ENCODE measurements at places on chromosomes 4 and X.

GRCh38 chr4:92299152-92299551, 4.6 kb upstream of the GRID2 start:
- no peak for DNase-seq

DNA sequence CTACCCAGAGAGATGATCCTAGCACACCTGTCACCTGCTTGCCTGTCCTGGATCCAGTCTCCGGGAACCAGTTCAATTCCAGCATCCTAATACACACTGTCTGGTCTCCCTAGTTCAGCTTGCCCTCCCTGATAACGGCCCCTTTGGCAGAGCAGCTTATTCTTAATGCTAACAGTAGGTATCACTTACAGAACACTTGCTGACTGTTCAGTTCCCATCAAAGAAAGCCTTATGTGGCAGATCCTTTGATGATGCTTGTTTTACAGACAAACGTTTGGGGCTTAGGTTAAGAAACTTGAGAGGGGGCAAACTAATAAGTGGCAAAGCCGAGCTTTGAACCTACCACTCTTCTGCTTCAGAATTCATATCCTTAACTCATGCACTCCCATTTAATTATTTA, 890 bp downstream of the RASSF6 start:
- DNase-seq, result no peak

DNA sequence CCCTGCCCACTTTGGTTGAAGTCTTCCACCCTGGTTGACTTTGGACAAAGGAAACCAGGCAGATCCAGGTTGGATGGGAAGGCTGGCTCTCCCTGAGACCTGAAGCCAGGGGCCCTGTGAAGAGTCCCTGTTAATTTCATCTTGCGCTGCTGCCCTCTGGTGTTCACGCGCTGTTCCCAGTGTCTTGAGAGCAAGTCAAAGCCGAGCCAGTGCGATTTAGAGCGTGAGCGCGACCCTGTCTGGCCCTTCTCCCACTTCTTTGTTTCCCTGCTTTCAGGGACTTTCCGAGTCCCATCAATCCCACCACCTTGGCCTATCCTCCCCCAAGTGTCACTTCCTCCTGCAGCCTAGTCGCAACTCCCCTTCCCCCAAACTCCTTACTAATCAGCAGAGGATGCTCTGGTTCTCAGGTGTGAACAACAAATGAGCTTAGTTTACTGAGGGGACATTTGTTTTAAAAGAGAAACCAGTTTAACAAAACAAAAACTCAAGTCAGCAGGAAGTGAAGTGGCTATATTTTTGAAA, 25.8 kb upstream of the CHRNA9 start:
- DNase-seq, result peak; percentile 89

DNA sequence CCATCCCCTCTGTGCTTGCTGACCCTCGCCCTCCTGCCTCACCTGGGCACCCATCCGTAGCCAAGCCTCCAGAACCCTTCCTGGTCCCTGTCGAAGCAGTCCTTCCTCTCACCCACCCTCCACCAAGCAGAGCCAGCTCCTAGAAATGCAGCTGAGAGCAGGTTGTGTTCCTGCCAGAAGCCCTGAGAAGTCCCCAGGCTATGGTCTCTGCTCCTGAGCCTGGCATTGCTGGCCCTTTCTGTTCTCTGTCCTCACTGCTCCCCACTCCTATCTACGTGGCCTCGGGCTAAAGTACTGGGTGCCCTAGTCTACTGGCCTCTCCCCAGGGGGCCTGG, 2.1 kb upstream of the CPZ start:
- DNase-seq, result no peak

DNA sequence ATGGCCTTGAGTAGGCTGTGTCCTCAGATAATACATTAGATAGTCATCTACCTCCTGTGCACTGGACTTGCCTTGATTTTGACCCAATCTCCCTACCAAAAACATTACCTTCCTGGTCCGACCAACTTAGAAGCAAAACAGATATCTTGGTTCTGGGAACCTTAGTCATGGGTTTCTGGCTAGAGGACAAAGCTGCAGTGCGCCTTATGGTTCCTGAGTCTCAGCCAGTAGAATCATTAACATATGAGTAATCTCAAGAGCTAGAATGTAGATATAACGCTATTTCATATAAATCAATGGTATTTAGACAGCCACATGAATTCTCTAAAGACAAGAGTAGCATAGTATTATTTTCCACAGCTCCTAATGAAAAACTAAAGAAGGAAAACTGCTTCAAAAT, 83.1 kb downstream of the GRIA3 start:
- no peak for DNase-seq

Measured in stimulated activated CD4-positive, alpha-beta T cell treated with anti-CD3 and anti-CD28 coated beads, Interleukin-1b, Interleukin-23, amount 100 ng/mL, for 24 hours (primary cell).